Activated T-cell treated with anti-CD3 and anti-CD28 coated beads, Interleukin-2, amount 50 U/mL, for 72 hours (primary cell): ENCODE measurements at places on chromosomes 5 and 9. TPM values are rescaled to one million over a fixed set of nuclear protein-coding genes. Genes with fewer than 3 reads are reported as not detected.

DNA sequence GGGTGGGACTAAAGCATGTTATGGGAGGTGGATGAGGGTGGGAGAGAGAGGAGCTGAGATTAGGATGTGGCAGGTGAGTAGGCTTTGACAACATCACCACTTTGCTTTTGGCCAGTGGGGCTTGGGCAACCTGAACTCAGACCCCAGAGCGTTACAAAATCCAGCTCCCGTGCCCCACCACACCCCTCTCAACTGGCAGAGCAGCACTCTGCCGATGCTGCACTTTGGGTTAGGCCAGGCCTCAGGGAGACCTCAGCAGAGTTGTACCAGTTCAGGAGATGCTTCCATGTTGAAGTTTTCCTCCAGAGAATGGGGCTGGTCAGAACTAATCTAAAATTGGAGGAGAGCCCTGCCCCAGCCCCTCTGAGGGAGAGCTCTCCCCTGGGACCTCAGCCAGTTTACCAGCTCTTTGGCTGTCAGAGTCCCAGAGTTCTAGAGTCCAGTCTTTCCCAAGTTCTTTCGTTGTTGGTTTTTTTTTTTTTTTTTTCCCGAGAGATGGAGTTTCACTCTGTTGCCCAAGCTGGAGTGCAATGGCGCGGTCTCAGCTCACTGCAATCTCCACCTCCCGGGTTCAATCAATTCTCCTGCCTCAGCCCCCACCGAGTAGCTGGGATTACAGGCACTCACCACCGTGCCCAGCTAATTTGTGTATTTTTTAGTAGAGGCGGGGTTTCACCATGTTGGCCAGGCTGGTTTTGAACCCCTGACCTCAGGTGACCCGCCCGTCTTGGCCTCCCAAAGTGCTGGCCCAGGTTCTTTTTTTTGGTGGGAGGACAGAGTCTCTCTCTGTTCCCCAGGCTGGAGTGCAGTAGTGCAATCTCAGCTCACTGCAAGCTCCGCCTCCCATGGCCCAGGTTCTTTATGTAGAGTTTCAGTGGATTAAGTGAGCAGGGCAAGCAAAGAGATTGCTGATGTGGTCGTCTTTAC is 17.8 kb downstream of the NUDT2 start:
- no peaks in the 10 kb centered on the region for H3K36me3 ChIP-seq
- no peak for DNase-seq
- no peaks in the 10 kb centered on the region for H3K4me1 ChIP-seq
- no peak overlapping the region for H3K27ac ChIP-seq
- H3K27me3 ChIP-seq: no peaks in the 10 kb centered on the region

- peaks cover 14% of the 10 kb centered on the region for H3K27me3 ChIP-seq
- no peak overlapping the region for H3K27ac ChIP-seq
- no peaks in the 10 kb centered on the region for H3K4me1 ChIP-seq
- H3K36me3 ChIP-seq: no peaks in the 10 kb centered on the region
- no peak overlapping the region for H3K4me3 ChIP-seq
Measured at GRCh38 chr9:18477121-18477660, 3.2 kb downstream of the ADAMTSL1 start.

GRCh38 chr9:119339056-119339455 is 30.2 kb downstream of the BRINP1 start:
- H3K27ac ChIP-seq: no peak overlapping the region
- H3K4me3 ChIP-seq: no peak overlapping the region
- H3K36me3 ChIP-seq: no peaks in the 10 kb centered on the region
- no peaks in the 10 kb centered on the region for H3K4me1 ChIP-seq
- no peak for DNase-seq

The TAF11L5 gene
- not detected for total RNA-seq

The PFN3 gene
- not detected for total RNA-seq

GRCh38 chr5:146426305-146426704 is 20.8 kb upstream of the TCERG1 start:
- no peaks in the 10 kb centered on the region for H3K36me3 ChIP-seq
- H3K27ac ChIP-seq: no peak overlapping the region
- H3K4me1 ChIP-seq: peaks cover 6% of the 10 kb centered on the region
- DNase-seq: no peak
- H3K4me3 ChIP-seq: no peak overlapping the region
- H3K27me3 ChIP-seq: peaks cover 10% of the 10 kb centered on the region

DNA sequence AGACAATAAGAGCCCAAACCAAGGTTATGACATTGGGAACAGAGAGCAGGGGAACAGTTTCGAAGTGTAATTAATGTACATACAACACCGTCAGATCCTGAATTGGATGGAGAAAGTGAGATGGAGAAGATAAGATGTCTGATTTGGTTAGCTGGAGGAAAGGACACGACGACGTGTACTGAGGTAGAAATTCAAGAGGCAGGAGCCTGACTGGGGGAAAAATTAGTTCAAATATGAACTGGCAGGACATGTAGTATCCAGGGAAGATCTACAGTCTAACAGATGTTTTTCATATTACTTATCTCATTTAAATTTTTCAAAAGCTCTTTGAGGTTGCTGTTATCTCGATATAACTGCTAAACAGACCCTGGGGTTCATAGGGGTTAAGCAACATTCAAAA is 114.7 kb downstream of the TMEM232 start:
- no peaks in the 10 kb centered on the region for H3K36me3 ChIP-seq
- H3K27me3 ChIP-seq: no peaks in the 10 kb centered on the region
- H3K4me3 ChIP-seq: no peak overlapping the region
- no peak overlapping the region for H3K27ac ChIP-seq

DNA sequence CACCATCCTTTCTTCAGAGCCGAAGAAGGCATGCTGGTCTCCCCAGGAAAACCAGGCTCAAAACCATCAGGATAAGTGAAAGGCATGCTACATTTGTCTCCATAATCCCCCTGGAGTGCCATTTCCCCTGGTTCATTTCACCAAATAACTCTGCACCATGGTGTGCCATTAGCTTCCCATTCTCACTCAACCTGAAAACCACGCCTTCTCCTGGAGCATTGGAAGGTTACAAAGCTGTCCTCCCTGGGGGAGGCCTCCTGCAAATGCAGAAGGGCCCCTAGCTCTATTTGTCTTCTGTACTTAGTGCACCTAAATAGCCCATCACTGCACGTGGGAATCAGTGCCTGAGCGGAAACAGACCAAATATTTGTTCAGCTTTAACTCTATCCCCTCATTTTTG is 90.2 kb upstream of the ICE1 start:
- H3K4me3 ChIP-seq: no peak overlapping the region
- no peak overlapping the region for H3K27ac ChIP-seq
- no peaks in the 10 kb centered on the region for H3K4me1 ChIP-seq

DNA sequence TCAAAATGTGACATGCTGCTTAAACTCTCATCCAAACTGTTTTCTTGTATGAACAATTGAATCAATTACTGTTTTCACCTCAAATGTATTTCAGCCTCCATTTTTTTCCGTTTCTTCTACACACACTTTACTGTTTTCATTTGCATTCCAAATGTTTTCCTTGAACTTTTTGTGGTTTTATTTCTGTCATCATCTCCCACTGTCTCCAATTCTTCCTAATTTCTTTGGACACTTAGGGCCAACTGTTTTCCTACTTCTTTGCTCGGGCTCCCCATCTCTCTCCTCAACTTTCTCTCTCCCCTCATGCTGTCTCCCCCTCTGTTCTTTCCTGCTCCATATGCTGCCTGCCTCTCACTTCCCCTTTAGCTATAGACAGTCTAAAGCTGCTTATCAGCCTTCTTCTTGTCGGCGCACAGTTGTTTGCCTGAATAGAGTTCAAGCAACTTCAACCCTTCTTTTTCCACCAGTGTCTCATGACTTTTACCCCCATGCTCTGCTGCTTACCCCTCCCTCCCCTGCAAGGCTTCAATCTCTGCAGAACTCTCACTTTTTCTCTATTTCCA is 443.4 kb downstream of the DTWD2 start:
- H3K27me3 ChIP-seq: no peaks in the 10 kb centered on the region
- H3K27ac ChIP-seq: no peak overlapping the region
- H3K4me3 ChIP-seq: no peak overlapping the region
- H3K36me3 ChIP-seq: no peaks in the 10 kb centered on the region
- H3K4me1 ChIP-seq: no peaks in the 10 kb centered on the region

The BHMT2 gene
- not detected for total RNA-seq

- H3K27ac ChIP-seq: no peak within 1 kb of the TSS
- no peaks in the 10 kb centered on the region for H3K4me1 ChIP-seq
- no peaks in the 10 kb centered on the region for H3K36me3 ChIP-seq
- DNase-seq: peak; percentile 25
Measured at GRCh38 chr5:9545992-9546851, at the start of gene SEMA5A. Gene SEMA5A (minus strand): TSS chr5:9546075. CDS start chr5:9379946, 166,129 bp downstream.

- H3K4me1 ChIP-seq: no peaks in the 10 kb centered on the region
- no peak overlapping the region for H3K27ac ChIP-seq
- no peaks in the 10 kb centered on the region for H3K36me3 ChIP-seq
- H3K27me3 ChIP-seq: no peaks in the 10 kb centered on the region
- H3K4me3 ChIP-seq: no peak overlapping the region
- DNase-seq: no peak
Measured at GRCh38 chr5:81785322-81785721, 34.4 kb upstream of the SSBP2 start.

The PDE4D gene
- 116 TPM for total RNA-seq

DNA sequence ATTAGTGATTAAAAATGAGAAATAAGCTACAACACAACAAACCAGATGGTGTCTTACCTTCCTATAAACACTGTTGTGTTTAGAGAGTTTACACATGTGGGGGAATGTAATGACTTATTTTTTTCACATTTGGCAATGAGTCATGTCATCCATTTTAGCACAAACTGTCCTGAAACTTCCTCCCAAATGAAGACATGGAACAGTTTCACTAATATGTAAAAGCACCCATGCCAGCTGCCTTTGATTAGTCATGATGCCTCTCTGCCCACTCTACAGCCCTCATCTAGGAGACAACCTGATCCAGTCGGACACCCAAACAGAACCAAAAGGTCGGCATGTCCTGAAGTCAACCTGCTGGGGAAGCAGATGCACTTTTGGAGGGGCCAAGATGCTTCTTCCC is 98.2 kb downstream of the SEMA5A start:
- no peak overlapping the region for H3K27ac ChIP-seq
- no peaks in the 10 kb centered on the region for H3K4me1 ChIP-seq
- DNase-seq: no peak

DNA sequence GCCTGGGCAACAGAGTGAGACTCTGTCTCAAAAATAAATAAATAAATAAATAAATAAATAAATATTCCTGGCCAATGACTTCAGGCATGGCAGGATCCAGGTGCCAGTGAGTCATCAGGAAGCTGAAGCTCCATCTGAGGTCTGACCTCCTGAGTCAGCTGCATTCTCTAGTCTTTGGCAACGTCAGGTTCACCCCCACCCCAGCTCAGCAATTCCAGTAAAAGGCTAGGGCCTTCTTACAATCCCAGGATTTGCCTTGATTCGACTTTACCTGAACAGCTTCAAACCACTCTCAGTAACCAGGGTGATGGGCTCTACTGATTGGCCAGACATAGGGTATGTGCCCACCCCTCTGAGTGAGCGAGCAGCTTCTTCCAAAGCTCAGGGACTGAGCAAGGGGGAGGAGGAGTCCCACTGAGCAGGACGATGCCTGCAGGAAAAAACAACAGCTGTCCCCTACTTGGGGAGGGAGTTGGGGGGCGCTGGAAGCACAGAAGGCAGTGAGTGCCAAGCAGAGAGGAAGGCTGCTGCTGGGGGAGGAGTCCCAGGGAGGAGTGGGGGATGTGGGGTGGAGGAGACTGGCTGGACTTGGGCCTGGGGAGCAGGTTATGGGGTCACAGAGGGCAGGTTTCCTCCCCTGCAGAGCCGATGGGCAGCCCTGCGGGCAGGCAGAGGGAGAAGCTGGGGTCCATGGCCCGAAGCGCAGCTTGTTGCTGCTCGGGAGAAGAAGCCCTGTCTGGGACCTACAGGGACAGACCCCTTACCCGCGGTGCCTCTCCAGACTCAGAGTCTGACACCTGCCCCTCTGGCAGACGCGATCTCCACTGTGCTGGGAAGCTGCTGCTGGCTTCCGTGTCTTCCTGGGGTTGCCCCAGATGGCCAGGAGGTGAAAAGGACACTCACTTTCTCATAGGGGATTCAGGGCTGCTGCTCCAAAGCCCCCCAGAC is 25.9 kb upstream of the UNC5A start:
- H3K27me3 ChIP-seq: peaks cover 39% of the 10 kb centered on the region
- no peak overlapping the region for H3K27ac ChIP-seq
- no peaks in the 10 kb centered on the region for H3K36me3 ChIP-seq
- DNase-seq: no peak
